ENCODE measurements at places on chromosomes 2 and 18. TPM values are rescaled to one million over a fixed set of nuclear protein-coding genes. Genes with fewer than 3 reads are reported as not detected.

The RPL37A gene
- 1,311 TPM for total RNA-seq

The ADGRF3 gene
- total RNA-seq, result not detected

The GPR35 gene
- 0.15 TPM for total RNA-seq

The SPIRE1 gene
- total RNA-seq, result 9.7 TPM

The LRATD1 gene
- 1.3 TPM for total RNA-seq

Measured in bronchus fibroblast of lung (primary cell).